ENCODE measurements at places on chromosomes 5 and 9. TPM values are rescaled to one million over a fixed set of nuclear protein-coding genes. Genes with fewer than 3 reads are reported as not detected.
A peak's percentile ranks its signal among the peaks of the same experiment; 100 is the strongest.

The CENPH gene
- total RNA-seq: 3.9 TPM

The PCDHGC5 gene
- not detected for total RNA-seq

The GDNF gene
- total RNA-seq: not detected

The IL13 gene
- total RNA-seq: not detected

The LSM11 gene
- total RNA-seq: 1.4 TPM

The PCDHB14 gene
- total RNA-seq: not detected

The CDO1 gene
- not detected for total RNA-seq

The ENC1 gene
- 0.70 TPM for total RNA-seq

The LCN12 gene
- total RNA-seq: 2.6 TPM

The PANK3 gene
- total RNA-seq: 30.2 TPM

The CNTNAP3B gene
- total RNA-seq: 0.37 TPM

The INSL4 gene
- 0.16 TPM for total RNA-seq

GRCh38 chr5:174843263-174844250 lies 119.2 kb downstream of the MSX2 start:
- no peak for DNase-seq

DNA sequence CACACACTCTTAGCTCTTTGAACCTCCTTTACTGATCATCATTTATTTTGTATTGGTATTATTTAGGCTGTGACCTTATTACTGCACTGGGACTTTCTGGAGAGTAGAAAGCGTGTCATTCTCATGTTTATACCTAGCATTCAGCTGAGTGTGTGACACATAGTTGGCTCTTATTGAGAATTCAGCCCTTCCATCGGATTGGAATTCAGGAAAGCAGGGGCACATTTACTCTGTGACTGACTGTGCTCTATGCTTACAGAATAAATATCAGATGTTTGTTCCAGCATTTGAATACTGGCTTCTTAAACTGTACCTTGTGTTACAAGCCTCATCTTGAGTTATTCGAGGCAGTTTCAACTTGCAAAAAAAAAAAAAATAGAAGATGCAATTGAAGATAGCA lies 360.9 kb upstream of the DAP start:
- no peak for DNase-seq

- no peak for DNase-seq
Observed at GRCh38 chr5:161851691-161852299, 3.9 kb downstream of the GABRA1 start.

- DNase-seq: no peak
Observed at GRCh38 chr5:533955-534742, 9.9 kb upstream of the SLC9A3 start.

DNA sequence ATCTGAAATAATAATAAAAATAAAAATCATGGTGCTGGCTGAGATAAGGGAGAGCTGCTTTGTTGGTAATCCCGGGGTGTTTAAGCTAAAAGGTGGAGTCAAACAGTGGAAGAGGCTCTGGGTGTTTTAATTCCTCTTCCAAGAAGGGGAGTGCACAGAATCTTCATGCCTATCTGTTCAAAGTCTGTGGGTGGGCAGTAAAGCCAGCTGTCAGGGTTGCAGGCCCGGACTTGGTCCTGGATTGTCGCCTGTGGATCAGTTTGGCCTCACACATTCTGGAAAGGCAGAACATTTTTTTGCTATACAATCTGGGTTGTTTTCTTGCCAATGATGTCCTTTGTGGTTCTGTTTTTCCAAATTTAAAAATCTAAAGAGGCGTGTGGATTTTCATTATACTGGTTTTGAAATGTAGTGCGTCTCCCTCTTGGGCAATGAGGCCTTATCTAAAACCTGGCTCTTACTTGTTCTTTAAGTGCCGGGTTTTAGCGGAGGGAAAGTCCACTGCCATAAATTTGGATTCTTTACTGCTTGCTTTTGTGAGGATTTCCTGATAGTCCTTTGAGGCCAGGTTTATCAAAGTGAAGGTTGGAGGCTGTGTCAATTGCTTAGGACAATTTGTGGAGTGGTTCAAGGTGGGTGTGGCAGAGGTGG lies 5.8 kb downstream of the ANKDD1B start:
- no peak for DNase-seq

GRCh38 chr5:113164021-113164420 lies 187.4 kb downstream of the DCP2 start:
- DNase-seq: no peak

DNA sequence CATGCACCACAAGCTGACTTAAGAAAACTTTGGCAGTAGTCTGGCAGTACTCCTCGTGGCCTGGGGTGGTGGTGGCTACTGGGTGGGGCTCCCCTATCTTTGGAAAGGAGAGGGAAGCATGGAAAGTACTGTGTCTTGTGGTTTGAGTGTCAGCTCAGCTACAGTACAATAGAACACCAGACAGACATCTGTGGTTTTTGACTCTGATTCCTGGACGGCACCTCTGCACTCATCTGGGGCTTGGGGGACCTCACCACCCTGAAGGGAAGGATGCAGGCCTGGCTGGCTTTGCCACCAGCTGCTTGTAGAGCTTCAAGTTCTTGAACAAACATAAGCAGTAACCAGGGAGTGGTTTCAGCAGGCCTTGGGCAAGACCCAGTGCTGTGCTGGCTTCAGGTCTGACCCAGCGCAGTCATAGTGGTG lies 40.6 kb downstream of the TNFSF8 start:
- DNase-seq: no peak

- no peak for DNase-seq
Observed at GRCh38 chr5:80697100-80697499, 42.3 kb upstream of the DHFR start.

DNA sequence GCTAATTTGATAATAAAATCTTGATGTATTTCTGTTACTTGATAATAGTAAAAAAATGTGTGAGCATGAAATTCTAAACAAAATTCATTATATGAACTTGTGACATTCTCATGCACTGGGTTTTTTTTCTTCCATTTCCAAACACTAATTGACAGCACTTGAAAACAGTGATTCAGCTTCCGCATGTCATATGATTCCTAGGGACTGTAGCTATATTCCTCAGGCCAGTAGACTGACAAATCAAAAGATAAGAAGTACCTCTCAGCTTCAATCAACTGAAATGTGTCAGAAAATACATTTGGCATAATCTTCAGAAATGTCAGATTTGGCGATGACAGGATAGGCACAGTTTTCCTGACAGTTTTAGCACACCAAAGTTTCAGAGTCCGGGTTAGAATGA lies 52.5 kb downstream of the EFNA5 start:
- DNase-seq: no peak

- no peak for DNase-seq
Observed at GRCh38 chr5:126917918-126918614, 112.3 kb downstream of the MARCHF3 start.

- DNase-seq: no peak
Observed at GRCh38 chr9:118595719-118596305, 773.4 kb downstream of the BRINP1 start.

DNA sequence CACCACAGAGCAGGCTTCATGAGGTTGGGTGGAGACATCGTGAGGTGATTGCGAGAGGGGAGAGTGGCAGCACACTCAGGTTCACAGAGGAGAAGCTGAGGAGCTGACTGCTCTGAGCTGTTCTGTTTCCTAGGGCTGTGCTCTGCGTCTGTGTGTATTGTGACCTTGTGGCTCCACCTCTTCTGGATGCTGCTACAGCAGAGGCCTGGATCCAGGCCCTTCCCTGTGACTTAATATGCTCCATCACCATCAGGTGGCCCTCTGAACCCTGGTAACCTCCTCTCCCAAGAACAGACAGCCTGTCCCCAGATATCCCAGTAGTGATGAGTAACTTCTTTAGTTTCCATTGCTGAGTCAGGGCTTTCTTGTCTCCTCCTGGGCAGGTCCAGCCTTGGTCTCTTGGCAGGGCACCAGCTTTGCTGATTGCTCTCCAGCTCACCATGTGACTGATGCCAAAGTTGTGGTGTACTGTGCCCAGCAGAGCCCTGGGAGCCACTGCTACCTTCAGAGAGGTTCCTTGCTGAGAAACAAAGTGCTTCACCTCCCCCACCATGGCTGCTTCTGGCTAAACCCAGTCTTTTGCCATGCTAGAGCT lies 212.8 kb upstream of the CHD1 start:
- DNase-seq: no peak

DNA sequence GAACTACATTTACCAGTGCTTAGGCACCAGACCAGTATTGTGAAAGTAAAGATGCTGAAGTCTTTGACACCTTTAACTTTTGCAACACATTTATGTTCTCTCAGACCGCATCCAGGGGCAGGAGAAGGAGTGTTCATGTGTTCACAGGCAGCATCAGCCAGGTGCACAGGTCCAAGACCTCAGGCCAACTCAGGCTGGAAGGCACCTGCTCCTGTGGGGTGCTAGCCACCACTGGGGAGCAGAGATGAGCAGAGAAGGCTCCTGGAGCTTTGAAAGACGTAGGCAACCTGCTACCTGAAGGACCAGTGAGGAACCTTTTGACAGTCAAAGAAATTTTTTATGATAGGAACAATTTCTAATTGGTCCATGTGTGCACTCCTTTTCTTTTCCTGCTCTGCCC lies 35.6 kb downstream of the DAPK1 start:
- DNase-seq: no peak

- DNase-seq: no peak
Observed at GRCh38 chr5:143229426-143229895, 174.0 kb downstream of the NR3C1 start.

DNA sequence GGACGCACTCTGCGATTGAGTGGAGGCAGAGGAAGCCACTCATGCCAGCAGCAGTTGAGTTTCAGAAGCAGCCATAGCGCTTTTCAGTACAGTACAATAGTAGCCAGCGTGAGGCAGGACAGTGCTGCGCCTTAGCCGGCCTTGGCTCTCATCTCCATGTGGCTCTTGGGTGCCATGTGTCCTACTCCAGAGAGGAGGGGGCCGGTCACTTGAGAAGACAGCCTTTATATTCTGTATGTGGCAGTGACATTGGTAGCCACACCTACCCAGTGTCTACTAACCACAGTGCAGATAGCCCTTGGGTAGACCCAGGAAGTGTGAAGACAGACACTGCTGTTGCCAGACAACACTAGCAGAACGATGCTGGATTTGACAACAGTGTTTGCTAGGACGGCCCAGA lies 42.3 kb downstream of the FAM78A start:
- DNase-seq: no peak

DNA sequence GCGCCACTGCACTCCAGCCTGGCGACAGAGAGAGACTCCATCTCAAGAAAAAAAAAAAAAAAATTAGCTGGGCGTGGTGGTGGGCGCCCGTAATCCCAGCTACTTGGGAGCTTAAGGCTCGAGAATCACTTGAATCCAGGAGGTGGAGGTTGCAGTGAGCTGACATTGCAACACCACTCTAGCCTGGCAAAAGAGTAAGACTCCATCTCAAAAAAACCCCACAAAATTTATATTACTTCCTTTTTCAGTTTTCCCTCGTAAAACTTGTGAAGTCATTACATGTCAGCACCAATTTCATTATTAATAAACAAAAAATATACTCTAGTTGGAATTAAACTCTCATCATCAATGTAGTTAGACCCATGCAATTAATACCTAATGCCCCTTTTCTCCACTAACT lies 43.9 kb downstream of the SHLD3 start:
- no peak for DNase-seq

DNA sequence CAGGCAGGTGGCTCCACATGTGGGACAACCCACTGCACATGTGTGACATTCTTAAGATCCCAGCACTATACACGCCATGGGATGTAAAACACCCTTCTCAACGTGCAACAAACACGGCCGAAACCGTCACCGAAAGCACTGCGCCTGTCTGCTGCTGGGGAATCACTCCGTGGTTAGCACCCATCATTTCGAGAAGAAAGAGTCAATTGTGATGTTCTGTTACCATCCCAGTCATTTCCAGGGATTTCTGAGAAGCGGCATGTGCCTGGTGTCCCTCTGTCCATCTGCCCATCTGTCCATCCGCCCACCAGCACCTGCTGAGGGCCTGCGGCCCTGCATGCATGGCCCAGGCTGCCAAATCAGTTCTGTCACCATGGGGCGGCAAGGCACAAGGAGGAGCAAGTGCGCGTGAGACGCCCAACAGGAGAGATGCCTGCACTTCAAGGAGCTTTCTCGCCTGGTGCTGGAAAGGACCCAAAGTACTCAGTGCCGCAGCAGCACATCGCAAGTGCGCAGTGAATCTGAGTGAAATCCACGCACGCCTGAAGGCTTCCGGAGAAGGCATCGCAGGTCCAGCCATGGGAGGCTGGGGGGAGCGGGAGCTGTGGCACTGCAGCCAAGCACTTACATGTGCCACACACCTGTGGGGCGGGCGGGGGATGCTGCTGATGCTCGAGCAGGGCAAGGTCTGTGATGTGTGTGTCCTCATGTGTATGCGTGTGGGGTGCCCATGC lies 38.0 kb downstream of the VAV2 start:
- no peak for DNase-seq

DNA sequence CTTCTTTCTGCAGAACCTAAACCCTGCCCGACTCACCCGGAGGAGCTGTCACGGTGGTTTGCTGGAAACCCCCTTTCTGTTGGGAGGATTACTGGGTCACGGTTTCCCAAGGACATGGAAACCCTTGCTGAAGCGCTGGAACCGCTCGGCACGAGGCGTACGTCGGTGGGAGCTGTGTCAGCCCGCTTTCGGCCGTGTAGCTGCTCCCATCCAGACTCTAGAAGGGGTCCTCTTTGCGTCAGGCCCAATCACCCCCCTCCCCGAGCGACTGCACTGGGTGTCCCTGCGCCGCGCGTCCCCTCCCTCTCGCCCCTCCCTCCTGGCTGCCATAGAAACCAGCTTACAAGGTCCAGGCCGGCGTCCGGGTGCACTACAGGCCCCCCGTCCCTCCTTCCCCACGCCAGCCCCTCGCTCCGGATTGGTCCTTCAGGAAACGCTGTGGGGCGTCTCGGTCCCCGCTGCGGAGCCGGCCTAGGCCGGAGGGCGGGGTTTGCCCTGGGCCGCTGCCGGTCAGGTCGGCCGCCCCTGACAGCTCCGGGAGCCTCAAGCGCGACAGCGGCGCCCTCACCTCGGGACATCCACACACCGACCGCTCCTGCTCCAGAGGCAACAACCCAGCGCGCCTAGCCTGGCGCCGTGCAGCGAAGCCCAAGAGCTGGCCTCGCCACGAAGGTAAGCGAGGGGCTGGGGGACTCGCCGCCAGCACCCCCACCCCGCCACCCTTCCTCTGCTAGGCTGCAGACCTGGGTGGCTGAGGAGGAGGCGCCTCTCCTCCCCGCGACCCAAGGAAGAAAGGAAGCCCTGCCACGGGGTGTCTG lies at the start of gene NIM1K:
Gene NIM1K, plus strand, starts transcription at position 486 of the 818 bp plus-strand sequence. CDS start 53,551 bp downstream, outside the sequence.
- peak; percentile 10 for DNase-seq

GRCh38 chr9:96186591-96187011 lies 115.4 kb downstream of the HSD17B3 start:
- DNase-seq: no peak

- no peak for DNase-seq
Observed at GRCh38 chr9:110650991-110651411, 17.6 kb upstream of the MUSK start.
